Cardiac septum (tissue), 1 donor: ENCODE measurements at places on chromosomes 7 and 10. TPM values are rescaled to one million over a fixed set of nuclear protein-coding genes. Genes with fewer than 3 reads are reported as not detected.

The SFMBT2 gene
- total RNA-seq = 14.2 TPM

The LIPJ gene
- not detected for total RNA-seq

The FGFR2 gene
- 0.19 TPM for total RNA-seq

The RAMP3 gene
- total RNA-seq = 52.5 TPM
